ENCODE measurements at places on chromosomes 6 and 20. TPM values are rescaled to one million over a fixed set of nuclear protein-coding genes. Genes with fewer than 3 reads are reported as not detected.

Gene NKX2-4
- not detected for polyA plus RNA-seq

Gene GMPR
- polyA plus RNA-seq: 5.4 TPM

Gene PAK1IP1
- polyA plus RNA-seq: 11.7 TPM

Gene POU5F1
- 4.4 TPM for polyA plus RNA-seq

Gene COL19A1
- 4.6 TPM for polyA plus RNA-seq

Gene AURKA
- 2.5 TPM for polyA plus RNA-seq

Gene LY86
- polyA plus RNA-seq: 3.9 TPM

Gene RBM24
- polyA plus RNA-seq: 22.4 TPM

Gene SOX4
- 6.3 TPM for polyA plus RNA-seq

Gene PROCR
- 54.6 TPM for polyA plus RNA-seq

Gene OPRM1
- polyA plus RNA-seq: 0.09 TPM

Gene SLC22A2
- polyA plus RNA-seq: 0.05 TPM

Gene ARMC12
- 0.56 TPM for polyA plus RNA-seq

Gene ULBP2
- polyA plus RNA-seq: 0.49 TPM

Gene SMIM29
- polyA plus RNA-seq: 44.9 TPM

Gene ZBTB46
- polyA plus RNA-seq: 6.7 TPM

Gene SLC26A8
- polyA plus RNA-seq: 0.09 TPM

Gene AIG1
- 30.7 TPM for polyA plus RNA-seq

Gene IPCEF1
- polyA plus RNA-seq: 1.1 TPM

All from urinary bladder (tissue), 4 donors.